ENCODE measurements at places on chromosomes 7 and 10. TPM values are rescaled to one million over a fixed set of nuclear protein-coding genes. Genes with fewer than 3 reads are reported as not detected.

GRCh38 chr7:155731380-155731779 lies 80.9 kb downstream of the SHH start:
- DNase-seq = no peak

DNA sequence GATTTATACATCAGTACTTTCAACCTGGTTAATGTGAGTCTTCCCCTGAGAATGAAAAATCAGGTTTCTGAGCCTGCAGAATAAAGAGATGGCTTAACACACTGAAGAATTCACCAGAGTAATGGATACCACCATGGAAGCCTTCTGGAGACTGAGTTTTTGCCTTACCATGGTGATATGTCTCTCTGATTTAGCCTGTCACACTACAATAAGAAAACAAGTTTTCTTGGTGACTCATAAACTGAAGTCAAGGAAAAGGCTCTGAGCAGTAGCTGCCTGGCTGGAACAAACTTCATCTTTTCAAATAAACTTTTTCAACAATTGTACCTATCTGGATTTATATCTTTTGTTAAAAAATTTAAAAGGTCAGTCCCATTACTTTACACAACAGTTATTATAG lies 229.0 kb downstream of the PRPF18 start:
- no peak for DNase-seq

DNA sequence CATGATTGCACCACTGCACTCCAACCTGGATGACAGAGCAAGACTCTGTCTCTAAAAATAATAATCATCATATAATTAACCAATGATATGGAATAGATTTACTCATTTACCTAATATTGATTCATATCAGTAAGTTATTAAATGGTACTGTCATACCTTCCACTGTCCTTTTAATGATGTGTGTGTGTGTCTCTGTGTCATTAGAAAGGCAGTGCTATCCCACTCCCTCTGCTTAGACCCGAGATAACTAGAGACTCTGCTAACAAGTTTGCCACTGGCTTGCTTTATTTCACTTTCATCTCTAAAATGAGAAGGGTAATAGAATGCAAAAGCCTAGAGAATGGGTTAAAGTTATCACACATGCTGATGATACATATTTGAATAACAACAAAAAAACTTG lies 21.1 kb downstream of the MCM10 start:
- DNase-seq = no peak

- DNase-seq = no peak
These were observed 167.3 kb downstream of the EGFR start for GRCh38 chr7:55185941-55186609.

SPDYE11 gene
- 0.10 TPM for total RNA-seq

DNA sequence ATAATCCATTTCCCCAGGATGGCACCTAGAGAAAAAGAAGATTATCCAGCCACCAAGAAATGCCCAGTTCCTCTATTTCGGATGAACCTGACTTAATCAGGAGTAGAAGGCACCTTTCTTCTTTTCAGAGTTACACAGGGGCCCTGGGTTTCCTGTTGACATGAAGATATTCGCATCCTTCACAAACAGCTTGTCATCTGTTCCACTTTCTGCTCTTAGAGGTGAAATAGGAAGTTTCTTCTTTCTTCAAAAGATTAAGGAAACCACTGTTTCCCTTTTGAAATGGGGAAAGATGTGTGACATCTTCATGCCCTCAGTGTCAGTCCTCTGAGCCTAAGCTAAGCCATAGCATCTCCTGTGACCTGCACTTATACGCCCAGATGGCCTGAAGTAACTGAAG lies 39.1 kb upstream of the RAB18 start:
- no peak for DNase-seq

SRRT gene
- 42.6 TPM for total RNA-seq

DNA sequence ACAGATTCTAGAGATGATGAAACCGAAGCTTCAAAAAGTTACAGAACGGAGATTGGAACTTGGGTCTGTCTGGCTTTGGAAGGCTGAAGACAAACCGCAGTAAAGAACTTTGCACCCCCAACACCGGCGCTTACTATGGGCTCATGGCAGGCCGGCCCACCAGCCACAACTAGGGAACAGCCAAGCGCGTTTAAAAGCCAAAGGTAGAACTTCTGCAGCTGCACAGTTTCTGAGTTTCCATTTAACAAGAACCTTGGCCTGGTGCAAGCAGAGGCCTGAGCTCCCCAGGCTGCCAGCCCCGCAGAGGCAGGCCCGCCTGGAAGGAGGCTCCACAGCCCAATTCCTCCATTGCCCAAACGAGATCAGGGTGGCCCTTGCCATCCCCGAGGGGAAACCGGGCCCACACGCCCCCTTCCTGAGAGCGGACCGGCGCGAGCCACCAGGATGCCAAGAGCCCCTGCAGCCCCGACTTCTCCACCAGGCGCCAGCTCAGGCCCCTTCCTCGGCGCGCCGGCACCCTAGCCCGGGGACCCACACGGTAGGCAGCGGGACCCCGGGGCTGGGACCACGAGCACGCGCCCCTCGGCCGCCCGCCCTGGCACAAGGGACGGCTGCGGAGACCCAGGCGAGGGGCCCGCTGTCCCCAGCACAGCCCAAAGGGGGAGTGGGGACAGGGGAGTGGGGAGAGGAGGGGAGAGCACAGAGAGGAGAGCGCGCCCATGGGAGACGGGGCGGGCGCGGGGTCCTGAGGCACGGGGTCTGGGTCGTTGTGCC lies 566 bp downstream of the MAD1L1 start:
- DNase-seq = no peak

RET gene
- 9.3 TPM for total RNA-seq

DNA sequence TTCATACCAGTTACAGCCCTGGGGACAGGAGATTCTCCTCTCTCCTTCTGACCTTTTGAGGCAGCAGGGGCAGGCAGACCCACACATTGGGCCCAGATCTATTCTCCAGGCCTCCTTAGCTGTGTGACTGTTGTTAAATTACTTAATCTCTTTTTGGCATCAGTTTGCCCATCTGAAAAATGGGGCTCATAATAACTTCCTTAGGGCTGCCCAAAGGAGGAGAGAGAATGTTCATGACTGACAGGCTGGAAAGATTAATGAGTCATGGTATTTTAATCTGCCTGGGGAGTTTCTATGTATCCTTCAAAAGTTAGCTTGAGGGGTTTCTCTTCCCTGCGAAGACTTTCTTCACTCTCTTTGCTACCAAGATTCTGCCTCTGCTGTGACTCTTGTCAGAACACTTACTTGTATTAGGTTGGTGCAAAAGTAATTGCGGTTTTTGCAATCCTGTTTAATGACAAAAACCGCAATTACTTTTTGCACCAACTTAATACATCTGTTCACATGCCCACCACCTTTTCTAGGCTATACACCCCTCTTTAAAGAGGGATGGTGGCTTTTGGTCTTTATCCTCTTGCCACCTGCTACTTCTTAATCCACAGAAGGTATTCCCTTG lies 83.4 kb downstream of the ARID5B start:
- DNase-seq = no peak

DNA sequence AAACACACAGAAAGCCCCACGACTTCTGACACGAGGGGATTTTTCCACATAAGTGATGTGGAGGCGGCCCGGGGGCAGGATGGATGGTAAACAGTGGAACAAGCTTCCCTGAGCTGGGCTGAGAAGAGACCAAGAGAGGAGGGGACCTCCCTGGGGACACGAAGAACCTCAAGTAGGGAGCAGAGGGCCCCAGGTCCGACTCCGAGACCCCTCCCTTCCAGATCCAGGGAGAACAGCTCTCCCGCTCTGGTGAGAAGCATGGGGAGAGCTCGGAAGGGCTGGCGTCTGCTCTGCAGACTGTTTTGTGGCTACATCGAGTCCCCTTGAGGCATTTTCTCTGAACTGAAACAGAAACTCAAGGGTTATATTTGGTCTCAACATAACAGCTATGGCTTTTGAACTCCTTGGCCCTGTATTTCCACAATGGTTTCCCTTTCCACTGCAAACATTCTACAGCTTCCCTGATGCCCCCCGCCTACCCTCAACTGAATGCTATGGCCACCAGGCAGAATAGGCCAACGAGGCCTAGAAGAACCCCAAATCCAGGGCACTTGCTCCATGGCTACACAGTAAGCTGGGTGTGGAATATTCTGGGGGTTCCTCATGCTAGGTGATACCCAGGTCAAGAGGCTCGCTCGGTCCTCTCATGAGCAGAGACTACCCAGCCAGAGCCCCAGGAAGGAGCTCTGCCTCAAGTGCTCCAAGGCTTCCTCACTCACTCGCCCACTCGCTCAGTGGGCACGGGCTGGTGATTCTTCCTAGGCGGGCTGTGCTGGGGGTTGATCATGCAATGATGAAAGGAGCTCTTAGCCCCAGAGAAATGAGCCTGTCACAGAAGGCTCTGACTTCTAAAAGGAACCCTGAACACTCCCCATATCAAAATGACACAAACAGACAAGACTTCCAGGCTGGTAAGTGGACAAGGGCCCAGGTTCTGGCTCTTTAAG lies 47.5 kb downstream of the FAM53B start:
- no peak for DNase-seq

CC2D2B gene
- 1.6 TPM for total RNA-seq

DNA sequence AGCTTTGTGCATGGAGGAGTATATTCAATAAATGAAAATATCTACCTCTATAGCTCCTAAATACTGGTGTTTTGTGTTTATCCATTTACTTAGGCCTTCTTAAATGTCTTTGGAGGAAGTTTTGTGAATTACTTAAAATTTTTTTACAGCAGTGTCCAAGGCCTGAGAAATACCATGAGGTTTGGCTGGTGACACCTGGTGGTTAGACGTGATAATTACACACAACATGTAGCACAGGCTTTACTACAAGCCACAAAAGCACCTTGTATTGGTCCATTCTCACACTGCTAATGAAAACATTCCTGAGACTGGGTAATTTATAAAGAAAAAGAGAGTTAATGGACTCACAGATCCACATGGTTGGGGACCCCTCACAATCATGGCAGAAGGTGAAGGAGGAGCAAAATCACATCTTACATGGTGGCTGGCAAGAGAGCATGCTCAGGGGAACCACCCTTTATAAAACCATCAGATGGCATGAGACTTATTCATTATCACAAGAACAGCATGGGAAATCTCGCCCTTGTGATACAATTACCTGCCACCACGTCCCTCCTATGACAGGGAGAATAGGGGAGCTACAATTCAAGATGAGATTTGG lies 20.6 kb downstream of the HYAL4 start:
- peak; percentile 54 for DNase-seq

GRCh38 chr7:102193806-102194205 lies 92.9 kb upstream of the SH2B2 start:
- DNase-seq = no peak

GRCh38 chr10:63554657-63555056 lies 33.5 kb downstream of the REEP3 start:
- no peak for DNase-seq

Measured in skin of body (tissue), 3 donors.